Suppressor macrophage (primary cell): ENCODE measurements at places on chromosomes 7 and 10.

- DNase-seq = peak; percentile 98
Observed at GRCh38 chr10:97648562-97649404, 8.3 kb downstream of the PI4K2A start.

DNA sequence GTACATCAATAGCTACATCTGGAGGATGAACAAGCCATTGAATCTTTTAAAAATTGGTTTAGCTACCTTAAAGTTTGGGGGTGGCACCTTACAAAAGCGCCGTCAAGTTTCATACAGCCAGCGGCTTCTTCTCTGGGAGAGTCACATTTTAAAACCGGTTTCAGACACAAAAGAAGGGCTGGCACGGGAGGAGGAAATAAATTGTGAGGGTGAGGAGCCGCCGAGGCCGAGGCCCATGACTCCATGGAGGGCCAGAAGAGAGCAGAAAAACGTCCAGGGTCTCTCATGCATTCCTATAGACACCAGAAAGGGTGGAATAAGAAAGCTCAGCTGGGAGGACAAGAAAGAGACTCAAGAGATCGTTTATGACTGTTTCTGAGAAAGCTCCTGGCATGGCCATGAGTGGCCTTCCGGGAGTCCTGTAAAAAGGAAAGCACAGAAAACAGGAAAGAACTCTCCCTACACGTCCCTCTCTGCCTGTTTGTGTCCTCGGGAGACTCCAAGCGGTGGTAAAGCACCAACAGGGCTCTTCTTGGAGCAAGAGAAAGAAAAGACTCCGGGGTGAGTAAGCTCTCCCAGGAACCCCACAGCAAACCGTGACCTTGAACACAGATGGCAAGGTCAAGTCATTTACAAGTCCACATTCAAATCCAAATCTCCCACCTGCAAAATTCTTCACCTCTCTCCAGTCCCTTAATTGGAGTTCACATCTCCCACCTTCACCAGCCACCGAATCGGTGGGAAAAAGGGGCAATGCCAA is 1.8 kb downstream of the FRAT2 start:
- DNase-seq = peak; percentile 75

- DNase-seq = no peak
Observed at GRCh38 chr7:80826520-80827238, 92.2 kb downstream of the SEMA3C start.

GRCh38 chr7:8185926-8186683 is 75.9 kb downstream of the ICA1 start:
- peak; percentile 50 for DNase-seq

- no peak for DNase-seq
Observed at GRCh38 chr10:103449208-103450144, 2.7 kb downstream of the CALHM2 start.

GRCh38 chr10:118944959-118945633 is 84.4 kb upstream of the NANOS1 start:
- no peak for DNase-seq

DNA sequence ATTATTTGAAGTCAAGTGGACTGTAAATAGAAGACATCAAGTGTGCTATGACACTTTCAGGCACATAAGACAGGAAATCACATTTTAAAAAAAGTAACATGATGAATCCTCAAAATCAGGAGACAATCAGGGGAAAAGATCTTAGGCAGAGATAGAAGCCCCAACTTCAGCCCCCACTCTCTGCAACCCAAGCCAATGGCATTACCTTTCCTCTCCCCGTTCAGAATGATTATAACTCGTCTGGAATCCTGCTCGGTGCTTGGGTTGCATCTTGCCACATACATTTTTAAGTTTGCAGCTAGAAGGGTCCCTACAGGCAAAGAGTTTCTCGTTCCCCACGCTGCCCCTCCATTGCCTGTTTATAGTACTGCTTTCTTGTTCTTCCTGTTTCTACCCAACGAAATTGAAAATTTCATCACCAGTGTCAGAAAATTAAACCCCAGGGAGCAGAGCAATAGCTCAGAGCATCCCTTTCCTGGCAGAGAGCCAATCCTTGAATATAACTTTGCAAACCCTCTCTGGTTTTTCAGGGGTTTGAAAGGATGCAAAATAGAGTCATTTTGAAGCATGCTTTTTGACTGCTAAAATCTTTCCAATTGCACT is 260.5 kb upstream of the AOAH start:
- no peak for DNase-seq

DNA sequence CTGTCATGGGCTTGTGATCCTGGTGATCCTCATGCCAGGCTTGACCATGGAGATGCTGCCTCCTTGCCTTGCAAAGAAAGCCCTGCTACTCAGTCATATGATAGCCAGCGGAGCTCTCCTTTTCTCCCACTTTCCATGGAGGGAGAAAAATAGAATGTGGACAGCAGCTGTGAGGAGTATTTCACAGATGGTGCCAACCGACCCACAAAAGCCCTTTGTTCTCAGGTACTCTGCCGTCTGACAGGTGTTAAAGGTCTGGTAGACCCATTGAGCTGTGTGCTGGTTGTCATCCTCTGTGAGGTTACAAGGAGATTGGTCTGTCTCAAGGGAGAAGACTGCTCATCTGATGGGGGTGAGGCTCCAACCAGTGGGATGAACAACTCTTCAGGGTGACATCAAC is 29.5 kb upstream of the COBL start:
- DNase-seq = no peak

DNA sequence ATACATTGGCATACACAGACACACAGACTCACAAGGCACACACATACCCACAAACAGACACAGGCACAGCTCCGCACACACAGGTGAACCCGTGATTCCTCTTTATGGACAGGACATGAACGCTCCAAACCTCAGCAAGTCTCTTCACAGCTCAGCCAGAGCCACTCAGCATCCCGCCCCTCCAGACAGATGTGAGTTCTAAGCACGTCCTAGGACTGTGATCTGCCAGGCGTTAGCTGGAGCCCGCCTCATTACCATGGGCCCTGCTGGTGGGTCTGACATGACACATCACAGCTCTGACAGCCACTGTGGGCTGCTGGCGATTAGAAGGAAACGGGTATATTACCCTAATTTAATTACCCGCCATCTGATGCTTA is 176.7 kb upstream of the PPP2R2D start:
- DNase-seq = no peak

DNA sequence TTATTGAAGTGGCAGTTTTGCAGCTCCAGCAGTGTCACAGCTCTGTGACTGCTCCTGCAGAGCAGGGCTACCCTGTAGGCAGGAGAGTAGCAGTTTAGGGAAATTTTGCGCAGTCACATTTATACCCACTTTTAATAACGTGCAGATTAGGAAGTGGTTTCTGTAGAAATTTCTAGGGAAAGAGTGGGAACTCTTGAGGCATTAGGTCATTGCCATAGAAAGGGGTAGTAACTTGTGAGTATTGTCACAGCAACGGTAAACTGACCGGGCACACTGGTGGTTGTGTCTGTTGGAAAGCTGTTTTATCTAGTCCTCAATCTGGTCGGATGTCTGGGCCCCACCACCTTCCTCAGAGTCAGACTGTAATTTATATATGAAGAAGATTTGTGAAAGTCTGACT is 51.9 kb downstream of the CDC14C start:
- peak; percentile 56 for DNase-seq

GRCh38 chr10:50447691-50448090 is 176.1 kb downstream of the SGMS1 start:
- DNase-seq = no peak
